NCI-H1417 treated with DMSO at 0.1 percent for 48 hours (cell line): ENCODE measurements at places on chromosomes 1 and 21.

DNA sequence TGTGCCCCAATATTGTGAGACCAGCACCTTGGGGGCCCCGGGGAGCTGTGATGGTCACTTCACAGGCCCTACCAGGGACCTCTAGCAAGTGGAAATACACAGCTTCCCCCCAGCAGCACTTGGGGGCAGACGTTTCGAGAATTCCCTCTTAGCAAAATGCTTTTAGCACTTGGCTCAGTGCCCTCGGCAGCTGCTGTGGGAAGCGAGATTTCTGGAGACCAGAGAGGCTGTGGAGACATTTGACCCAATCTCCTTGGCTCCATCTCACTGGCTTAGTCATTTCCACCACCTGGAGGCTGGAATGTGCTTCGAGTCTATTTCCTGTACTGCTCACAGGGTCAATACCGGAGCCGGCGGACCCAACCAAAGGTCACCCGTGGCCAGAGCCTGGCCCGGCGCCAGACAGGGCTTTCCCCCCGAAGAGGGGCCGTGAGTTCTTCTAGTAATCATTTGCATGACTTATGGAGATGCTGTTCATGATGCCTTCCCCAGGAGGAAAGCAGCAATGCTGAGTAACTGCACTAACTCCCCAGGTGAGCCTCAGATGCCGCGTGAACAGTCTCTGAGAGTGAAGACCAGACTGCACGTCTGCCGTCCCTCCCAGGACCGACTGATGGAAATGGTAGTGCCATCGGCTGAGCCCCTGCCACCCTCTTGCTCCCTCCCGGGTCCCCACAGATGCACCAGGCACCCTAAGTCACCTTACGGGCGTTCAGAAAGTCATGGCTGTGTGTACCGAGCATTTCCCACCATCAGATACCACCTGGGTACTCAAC is 4.4 kb upstream of the C2CD2 start:
- DNase-seq = no peak

- DNase-seq = no peak
These were observed 37.5 kb downstream of the C1orf141 start for GRCh38 chr1:67097305-67097704.

DNA sequence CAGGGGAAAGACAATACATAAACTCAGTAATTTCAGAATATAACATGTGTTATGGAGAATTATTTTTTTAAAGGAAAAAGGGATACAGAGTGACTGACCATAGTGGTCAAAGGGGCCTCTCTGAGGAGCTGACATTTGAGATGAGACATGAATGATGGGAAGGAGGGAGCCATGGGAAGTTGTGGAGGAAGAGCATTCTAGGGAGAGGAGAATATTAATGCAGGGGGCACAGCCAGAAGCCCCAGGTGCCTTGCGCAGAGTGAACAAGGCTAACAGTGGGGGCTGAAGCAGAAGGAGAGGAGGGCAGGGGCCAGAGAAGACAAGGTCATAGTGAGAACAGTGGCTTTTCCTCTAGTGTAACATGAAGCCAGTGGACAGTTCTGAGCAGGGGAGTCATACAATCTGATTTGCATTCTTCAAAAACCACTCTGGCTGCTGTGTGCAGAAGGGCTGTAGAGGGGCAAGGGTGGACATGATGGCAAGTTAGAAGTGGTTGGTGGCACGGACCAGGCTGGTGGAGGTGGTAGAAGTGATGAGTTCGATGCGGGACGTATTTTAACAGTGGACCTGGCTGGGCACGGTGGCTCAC is 28.2 kb upstream of the IFNLR1 start:
- no peak for DNase-seq

GRCh38 chr1:223721658-223722607 is 9.6 kb downstream of the CAPN2 start:
- DNase-seq = no peak

DNA sequence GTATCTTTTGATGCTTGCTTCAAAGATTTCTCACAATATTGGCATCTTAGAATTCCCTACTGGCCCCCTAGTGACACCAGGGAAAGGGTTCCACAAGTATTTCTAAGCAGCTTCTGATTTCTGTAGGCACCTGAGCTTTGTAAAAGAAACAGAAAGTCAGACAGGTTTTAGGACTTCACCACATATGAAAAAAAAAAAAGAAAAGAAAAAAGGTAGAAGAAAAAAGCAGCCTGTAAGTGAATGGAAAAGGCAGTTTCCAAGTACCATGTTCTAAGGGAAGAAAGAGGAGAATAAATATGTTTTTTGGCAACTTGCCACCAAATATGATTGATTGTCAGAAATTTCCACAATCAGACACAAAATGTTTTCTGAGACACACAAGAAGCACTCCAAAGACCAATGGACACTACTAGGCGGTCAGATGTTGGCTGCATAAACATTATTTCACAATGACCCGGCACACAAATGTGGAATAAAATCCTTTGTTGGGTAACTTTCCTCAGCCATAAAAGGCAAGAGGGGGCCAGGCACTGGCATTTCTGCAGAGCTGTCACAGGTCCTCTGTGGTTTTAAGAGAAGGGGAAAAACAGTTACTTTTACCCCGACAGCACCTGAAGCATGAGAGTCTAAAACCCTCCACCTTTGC is 12.7 kb upstream of the CPLANE2 start:
- DNase-seq = no peak
